ENCODE measurements at places on chromosomes 7 and 10.

DNA sequence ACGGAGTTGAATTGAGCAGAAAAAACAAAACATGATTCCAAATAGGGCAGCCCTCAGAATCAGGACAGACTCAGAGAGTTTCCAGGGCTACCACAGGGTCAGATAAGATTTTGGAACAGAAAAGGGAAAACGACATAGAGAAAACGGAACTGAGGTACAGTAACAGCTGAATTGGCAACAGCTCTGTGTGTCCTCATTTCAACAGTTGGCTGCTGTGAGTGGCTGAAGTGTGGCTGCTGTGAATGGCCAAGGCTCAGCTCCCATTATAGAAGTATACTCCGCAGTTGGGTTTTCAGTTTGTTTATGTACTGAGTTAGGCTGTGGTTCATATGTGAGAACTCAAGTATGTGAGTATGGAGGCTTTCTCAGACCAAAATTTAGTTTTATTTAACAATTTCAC lies 32.0 kb downstream of the ANTXRL start:
- no peak for DNase-seq

- no peak for DNase-seq
Measured at GRCh38 chr10:117673230-117674010, 130.9 kb downstream of the EMX2 start.

DNA sequence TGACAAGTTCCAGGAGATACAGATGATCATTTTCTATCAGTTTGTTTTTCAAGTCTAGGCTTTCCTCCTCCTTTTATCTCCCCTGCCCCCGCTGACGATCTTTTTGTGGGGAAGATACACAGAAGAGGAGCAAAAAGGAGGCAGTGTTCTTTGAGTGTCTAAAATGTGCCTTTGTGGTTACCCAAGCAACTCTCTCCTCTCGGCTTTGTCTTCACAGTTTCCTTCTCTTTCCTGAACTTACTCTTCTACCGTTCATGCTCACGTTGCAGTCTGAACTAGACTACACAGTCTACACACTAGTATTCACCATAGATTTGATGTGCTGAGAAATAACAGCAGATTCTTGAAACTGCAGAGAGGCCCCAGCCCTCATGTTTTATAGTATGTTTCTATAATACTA lies 23.6 kb downstream of the CEP41 start:
- DNase-seq: no peak

DNA sequence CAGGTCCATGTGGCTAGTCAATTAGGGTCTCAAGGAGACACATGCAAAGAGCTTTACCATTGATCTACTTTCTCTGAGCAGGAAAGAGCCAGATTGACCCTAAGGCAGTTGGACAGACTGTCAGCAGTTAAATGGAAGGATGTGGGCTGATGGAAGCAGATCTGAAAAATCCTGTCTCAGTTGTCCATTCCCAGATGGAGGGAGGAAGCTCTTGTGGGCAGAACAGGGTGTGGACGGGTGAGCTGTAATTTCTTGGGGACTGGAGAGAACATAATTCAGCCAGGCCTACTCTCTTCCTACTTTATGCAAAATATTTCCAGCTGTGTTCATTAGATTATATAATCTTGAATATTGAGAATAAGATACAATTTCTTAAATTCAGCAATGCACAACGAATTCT lies 163.6 kb downstream of the GNAT3 start:
- DNase-seq: no peak

DNA sequence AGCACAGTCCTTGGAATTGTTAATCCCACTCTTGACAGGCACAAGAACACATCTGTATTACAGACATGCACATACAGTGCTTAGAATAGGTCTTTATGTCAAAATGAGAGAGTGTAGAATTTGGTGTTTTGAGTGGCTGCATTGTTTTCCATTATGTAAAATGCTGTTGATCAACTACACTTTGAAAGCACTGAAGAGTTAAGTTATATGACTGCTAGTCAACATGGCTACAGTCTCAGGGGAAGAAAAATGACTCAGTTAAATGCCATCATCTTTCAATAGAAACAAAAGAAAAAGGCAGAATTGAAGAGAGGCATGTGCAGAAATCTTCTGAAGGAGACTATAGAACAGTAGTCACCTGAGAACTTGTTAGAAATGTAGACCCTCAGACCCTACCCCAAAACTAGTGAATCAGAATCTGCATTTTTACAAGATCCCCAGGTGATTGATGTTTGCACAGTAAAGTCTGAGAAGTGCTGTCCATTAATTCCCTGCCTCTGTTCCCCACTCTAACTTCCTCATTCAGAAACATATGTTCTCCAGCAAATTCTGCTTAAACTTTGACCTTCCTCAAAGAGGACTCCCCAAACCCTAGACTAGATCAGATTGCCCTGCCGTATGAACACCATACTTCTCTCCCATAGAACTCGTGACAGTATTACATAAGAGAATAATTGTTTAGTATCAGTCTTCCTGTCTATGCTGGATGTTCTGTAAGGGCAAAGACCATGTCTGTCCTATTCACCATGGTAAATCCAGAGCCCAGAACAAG lies 16.0 kb downstream of the SND1 start:
- no peak for DNase-seq
